IMR-90 (cell line): ENCODE measurements at places on chromosomes 16 and 17. TPM values are rescaled to one million over a fixed set of nuclear protein-coding genes. Genes with fewer than 3 reads are reported as not detected.
A peak's percentile ranks its signal among the peaks of the same experiment; 100 is the strongest.

CACNG3 gene
- not detected in 2 replicates for total RNA-seq

FAM83G gene
- 9.5 and 10.3 TPM in 2 replicates for total RNA-seq

CCL17 gene
- not detected in 2 replicates for total RNA-seq

LPO gene
- total RNA-seq = not detected in 2 replicates

CLEC18B gene
- not detected in 2 replicates for total RNA-seq

CTRL gene
- total RNA-seq = 0.18 and 0.28 TPM in 2 replicates

DNA sequence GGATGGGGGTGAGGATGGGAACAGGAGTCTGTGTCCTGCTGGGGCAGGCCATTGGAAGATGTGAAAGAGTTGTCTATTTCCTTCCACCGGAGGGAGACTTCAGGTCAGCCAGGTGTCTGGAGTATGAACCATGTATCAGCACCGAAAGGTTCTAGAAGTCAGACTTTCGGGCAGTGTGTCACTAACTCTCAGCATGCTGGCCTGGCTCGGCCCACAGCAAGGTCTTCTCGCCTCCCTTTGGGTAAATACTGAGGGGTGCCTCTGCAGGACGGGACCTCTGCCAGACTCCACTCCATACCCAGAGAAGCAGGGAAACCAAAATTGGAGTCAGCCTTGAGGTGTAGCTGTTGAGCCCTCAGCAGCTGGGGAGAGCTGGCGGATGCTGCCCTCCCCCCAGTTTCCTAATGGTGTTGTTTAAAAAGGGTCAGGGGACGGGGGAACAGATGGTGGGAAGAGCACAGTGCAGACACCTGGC lies 507 bp downstream of the CIITA start:
- no peak for DNase-seq

- peak; percentile 5 for DNase-seq
These were observed 41.4 kb upstream of the MMP2 start for GRCh38 chr16:55437625-55438024.

DNA sequence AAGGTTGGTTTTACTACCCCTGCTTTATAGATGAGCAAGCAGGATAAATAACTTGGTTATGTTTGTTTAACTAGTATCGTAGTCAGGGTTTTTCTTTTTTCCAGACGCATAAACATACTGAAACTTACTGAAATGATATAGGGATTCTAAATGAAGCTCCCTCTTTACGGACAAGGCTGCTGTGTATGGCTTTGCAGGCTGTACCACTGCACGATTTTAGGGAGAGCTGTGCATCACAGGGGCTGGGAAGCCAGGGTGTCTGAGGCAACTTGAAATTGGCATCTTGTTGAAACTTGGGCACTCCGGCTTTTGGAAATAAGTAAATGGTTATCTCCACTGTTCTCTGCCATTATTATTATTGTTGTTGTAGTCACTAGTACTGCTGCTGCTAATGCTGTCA lies 218.1 kb upstream of the CDH8 start:
- no peak for DNase-seq

DNA sequence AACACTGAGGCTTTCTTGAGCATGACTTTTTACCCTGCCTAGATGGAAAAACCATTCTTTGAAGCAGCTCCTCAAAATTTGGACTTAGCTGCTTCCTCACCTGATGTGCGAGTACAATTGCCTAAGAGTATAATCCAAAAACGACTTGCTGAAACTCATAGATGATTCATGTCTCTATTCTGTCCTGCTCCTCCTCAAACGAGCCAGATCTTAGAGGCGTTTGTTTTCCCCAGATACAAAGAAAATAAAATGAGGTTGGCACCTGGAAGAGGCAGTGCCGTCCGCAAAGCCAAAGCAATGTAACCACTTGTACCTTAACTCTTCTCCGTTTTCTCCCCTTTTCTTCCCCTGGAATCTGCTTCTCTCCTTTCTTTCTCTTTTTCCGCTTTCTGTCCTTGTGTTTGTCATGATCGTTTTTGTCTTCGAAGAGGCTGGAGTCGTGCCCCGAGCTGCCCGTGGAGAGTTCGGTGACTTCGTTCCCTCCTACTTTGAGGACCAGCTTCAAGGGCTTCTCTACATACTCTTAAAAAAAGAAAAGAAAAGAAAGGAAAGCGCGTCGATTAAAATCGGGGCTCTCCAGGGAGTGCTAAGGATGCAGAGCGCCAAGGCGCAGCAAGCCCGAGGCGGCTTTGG lies 895 bp downstream of the BRD7 start:
- no peak for DNase-seq

DNA sequence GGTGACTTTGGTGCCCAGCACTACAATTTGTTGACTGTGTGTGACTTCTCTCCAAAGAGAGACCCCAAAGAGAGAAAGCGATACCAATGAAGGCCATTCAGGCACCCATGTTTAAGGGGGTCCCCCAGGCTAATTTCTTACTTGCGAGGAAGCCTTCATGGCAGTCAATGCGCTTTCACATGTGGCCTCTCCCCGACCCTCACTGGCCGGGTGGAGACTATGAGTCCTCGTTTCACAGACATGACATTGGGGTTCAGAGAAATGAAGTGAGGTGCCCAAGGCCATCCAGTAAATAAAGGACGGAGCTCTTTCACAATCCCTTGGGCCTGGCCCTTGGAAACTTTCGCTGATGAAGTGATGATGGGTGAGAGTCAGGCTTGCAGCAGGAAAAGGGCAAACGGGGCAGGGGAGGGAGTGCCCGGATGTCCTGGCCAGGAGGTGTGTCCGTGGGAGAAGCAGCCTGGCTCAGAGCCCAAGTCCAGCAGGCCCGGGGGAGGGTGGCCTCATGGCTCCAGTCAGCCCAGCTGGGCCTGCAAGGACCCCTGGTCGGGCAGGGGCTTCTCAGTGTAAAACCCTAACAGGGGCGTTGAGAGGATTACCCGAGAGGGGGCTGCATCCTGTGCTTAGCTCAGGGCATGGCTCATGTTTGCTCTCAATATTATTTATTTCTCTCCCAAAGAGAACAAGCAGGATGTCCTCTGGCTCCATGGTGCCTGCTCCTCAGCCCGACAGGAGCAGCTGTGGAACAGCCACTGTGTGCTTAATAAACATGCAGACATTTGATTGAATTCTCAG lies 14.7 kb downstream of the TBX2 start:
- DNase-seq = no peak

DNA sequence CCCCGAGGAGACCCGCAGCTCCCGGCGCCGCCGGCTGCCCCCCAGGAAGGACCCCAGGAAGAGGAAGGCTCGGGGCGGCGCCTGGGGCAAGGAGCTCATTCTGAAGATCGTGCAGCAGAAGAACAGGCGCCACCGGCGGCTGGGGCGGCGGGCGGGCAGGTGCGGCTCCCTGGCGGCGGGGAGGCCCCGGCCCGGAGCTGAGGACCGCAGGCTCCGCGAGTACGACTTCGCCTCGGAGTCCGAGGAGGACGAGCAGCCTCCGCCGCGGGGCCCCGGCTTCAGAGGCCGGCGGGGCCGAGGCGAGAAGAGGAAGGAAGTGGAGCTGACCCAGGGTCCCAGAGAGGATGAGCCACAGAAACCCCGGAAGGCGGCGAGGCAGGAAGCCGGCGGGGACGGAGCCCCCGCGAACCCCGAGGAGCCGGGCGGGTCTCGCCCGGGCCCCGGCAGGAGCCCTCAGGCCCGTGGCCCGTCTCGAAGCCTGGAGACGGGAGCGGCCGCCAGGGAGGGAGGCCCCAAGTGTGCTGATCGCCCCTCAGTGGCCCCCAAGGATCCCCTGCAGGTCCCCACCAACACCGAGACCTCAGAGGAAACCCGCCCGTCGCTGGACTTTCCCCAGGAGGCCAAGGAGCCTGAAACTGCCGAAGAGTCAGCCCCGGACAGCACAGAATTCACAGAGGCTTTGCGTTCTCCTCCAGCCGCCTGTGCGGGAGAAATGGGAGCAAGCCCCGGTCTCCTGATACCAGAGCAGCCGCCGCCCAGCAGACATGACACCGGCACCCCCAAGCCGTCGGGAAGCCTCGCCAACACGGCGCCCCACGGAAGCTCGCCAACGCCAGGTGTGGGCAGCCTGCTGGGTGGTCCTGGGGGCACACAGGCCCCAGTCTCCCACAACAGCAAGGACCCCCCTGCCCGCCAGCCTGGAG lies 22.3 kb upstream of the ZFPM1 start:
- DNase-seq = no peak

DNA sequence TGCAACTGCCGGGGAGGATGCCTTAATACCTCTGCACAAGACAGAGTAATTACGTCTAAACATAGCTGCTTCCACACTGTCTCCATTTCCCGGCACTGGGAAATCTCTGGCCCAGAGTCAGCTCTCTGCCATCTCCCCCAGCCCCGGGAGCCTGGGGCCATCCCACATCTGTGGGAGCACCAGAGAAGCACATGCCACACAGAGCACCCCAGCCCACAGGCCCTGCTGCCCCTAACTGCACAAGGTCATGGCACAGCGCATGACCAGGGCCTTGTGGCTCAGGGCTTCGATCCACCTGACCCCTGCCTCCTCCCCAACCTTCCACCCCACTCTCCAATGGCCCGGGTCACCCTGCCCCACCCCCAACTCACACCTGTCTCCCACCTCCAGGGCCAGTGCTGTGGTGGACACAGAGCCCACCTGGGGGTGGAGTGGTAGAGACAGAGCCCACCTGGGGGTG lies 36.6 kb upstream of the RBFOX3 start:
- no peak for DNase-seq

DNA sequence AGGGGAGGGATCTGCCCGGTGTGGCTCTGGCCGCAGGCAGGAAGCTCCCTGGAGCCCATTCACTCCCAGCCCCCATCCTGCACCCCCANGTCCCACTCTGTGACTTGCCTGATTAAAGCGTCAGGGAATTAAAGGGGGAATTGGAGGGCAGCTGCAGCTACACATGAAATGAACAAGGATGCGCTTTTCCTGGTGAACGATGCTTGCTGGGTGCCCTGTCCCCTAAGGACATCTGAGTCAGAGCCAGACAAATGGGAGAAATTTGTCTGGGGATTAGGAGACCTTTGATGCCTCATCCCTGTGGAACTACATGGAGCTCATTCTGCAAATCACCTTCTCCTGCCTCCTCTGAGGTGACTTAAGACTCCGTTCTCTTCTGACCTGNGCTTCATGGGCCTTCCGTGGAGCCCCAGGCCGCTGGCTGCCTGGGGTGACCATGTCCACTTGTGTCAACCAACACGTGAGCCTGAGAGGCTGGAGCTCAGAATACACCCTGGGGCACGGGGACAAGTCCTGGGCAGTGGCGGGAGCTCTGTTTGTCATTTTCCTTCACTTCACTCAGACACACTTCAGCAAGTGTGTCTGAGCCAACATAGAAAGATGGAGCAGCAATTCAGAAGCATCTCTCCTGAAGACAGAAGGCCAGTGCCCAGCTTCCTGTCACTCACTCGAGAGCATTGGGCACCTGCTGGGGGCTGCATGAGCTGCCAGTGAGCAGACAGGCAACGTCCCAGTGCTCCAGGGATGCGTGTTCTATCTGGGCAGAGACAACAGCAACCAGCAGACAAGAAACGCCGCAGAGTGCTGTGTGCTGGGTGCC lies 54.1 kb downstream of the METRNL start:
- no peak for DNase-seq

GRCh38 chr16:55291847-55292246 lies 32.2 kb upstream of the IRX6 start:
- no peak for DNase-seq
